Activated CD8-positive, alpha-beta memory T cell treated with anti-CD3 and anti-CD28 coated beads, Interleukin-2, amount 50 U/mL, for 48 hours (primary cell): ENCODE measurements at places on chromosomes 4 and X.

DNA sequence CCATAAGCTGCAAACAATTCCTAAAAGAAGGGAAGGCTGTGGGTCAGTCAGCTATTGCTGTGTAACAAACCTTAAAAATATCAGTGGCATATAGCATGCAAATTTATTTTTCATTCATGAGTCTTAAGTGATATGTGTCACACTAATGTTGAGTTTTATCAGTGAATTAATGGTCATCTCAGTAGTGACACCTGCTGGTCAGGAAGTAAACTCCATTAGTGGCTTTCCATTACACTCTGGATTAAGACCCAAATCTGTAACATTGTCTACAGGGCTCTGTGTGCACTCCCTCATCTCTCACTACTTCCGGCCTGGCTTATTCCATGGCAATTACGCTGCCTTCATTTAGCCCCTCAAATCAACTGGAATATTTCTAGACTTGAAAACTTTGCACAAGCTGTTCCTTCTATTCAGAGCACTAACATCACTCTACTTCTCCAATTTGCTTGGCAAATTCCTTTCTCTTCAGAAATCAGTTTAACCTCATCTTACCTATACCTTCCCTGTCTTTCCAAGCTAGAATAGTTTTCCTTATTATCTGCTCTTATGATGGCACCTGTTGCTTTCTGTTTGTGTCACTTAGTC lies 217.3 kb upstream of the TAPT1 start:
- no peak for DNase-seq

- DNase-seq, result no peak
Measured at GRCh38 chr4:44147571-44148075, 301.0 kb downstream of the KCTD8 start.

GRCh38 chrX:102995316-102995715 lies 58.2 kb downstream of the RAB40AL start:
- DNase-seq, result no peak

- DNase-seq, result no peak
Measured at GRCh38 chr4:86356425-86357210, 3.2 kb downstream of the MAPK10 start.

DNA sequence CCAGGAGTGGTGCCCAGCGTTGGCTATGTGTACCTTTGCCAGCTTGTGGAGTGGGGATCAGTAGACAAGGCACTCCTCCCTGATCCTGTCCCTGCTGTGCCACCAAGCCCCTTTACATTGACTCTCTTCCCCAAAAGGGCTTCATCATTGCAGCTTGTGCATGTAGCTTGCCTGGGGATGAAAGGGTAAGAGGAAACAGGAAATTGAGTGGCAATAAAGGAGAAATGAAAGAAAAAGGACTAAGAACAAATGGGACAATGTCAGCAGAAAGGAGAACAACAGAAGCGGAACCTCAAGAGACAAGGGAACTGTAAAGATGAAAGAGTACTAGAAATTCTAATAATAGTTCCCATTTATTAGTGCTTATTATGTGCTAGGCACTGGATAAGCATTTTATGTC lies 8.7 kb upstream of the IL13RA1 start:
- DNase-seq, result no peak

GRCh38 chr4:8374851-8375649 lies 65.5 kb downstream of the ACOX3 start:
- no peak for DNase-seq

DNA sequence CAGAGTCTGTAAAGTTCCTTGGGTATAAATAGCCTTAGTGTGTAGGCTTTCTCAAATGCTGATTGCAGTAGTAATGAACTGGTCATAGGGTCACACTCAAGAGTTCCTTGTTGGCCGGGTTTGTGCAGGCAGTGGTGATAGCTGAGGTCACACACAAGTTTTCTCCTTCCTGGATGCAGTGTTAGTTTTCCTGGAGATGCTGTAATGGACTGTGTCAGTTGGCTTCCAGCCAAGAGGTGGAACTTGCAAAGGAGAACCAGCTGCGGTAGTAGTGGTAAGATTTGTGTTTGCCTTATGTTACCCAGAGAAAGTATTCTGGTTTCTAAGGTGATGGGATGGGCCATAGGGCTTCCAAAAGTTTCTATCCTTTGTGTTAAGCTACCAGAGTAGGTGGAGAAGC lies 409.8 kb upstream of the FRG1 start:
- no peak for DNase-seq

GRCh38 chr4:147831551-147832171 lies 99.8 kb downstream of the ARHGAP10 start:
- DNase-seq, result no peak

DNA sequence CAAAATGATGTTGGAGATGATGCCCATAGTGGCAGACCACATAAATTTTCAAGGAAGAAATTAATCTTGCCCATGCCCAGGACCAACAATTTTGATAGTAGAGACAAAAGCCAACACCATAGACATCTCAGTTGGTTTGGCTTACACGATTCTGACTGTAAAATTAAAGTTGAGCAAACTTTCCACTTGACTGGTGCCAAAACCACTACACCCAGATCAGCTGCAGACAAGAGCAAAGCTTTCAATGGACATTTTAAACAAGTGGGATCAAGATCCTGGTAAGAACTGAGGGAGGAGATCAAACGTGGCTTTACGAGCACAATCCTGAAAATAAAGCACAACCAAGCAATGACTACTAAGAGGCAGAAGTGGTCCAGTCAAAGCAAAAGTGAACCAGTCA lies 90.7 kb downstream of the PAPSS1 start:
- DNase-seq, result no peak

DNA sequence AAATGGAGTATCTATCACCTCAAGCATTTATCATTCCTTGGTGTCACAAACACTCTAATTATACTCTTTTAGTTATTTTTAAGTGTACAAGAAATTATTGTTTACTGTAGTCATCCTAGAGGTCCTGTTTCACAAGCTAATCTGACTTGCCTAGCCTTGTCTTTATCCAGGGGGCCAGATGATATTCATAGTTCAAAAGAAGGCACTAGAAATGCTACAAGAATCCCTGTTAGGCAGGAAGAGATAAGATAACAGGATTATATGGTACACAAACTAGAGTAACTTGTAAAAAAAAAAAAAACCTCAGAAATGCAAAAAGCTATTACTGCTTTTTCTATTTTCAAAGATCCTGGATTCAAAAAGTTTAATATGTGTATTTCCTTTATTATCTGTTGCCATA lies 95.8 kb downstream of the MBNL3 start:
- no peak for DNase-seq

DNA sequence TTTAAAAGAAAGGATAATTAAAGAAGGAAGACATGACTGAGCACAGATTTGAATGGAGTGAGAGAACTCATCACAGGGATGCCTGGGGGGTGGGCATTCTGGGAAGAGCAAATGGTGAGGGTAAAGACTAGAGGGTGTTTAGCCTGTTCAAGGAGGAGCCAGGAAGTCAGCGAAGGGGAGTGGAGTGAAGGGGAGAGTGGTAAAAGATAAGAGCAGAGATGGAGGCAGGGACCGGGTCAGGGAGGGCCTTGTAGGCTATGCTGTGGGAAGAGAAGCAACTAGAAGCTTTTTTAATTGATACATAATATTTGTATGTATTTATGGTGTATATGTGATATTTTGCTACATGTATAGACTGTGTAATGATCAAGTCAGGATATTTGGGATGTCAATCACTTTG lies 2.2 kb upstream of the VGLL1 start:
- DNase-seq, result no peak

- DNase-seq, result no peak
Measured at GRCh38 chrX:129998021-129998420, 15.6 kb downstream of the BCORL1 start.

GRCh38 chrX:125577479-125577878 lies 257.8 kb downstream of the TEX13C start:
- DNase-seq, result no peak

GRCh38 chr4:100935090-100935489 lies 412.2 kb downstream of the PPP3CA start:
- DNase-seq, result no peak

GRCh38 chr4:86586160-86586572 lies 7.9 kb upstream of the PTPN13 start:
- DNase-seq, result no peak

DNA sequence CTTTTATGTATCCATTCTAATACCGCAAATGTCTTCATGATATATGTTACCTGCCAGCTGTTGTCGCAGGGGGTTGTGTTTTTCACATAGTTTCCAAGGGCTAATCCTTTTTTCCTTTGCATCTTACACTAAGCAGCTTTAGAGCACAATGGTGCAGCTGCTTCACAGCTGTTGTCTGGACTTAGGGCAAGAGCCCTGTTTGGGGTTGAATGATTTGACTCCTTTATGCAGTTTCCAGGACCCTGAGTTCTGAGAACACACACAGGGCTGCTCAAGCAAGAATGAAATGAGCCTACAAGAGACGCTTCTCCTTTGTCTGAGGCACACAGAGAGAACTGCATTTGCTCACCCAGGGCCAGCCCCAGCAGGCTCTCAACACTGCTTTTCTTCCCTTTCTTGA lies 20.2 kb downstream of the CCNG2 start:
- DNase-seq, result no peak

GRCh38 chrX:66019310-66019652 lies 20.6 kb downstream of the VSIG4 start:
- DNase-seq, result no peak

DNA sequence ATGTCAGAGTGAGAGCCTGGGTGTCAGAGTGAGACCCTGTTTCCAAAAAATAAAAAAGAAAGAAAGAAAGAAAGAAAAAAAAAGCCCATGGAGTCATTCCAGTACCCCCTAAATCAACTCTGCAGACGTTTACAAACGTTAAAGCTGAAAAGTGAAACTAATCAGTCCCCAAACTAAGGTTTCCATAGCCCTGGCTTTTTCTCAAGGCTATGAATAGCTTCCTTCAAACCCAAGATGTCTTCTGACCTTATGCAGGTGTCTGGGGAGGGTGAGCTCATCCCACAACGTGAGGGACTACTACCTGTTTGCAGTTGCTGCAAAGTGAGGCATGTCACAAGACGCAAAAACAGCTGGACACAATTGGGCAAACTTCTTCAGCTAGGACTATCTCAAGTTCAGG lies 144.0 kb downstream of the SH3KBP1 start:
- no peak for DNase-seq

GRCh38 chr4:32417113-32417704 lies 1697.0 kb downstream of the PCDH7 start:
- no peak for DNase-seq

GRCh38 chrX:13334491-13334890 lies 14.6 kb upstream of the ATXN3L start:
- DNase-seq, result no peak

GRCh38 chr4:38094419-38094818 lies 134.2 kb downstream of the PTTG2 start:
- no peak for DNase-seq

- no peak for DNase-seq
Measured at GRCh38 chr4:60992037-60992436, 208.1 kb upstream of the ADGRL3 start.

- no peak for DNase-seq
Measured at GRCh38 chr4:150268444-150268843, 190.2 kb downstream of the DCLK2 start.

GRCh38 chr4:63020661-63021060 lies 1388.6 kb downstream of the TECRL start:
- DNase-seq, result no peak

DNA sequence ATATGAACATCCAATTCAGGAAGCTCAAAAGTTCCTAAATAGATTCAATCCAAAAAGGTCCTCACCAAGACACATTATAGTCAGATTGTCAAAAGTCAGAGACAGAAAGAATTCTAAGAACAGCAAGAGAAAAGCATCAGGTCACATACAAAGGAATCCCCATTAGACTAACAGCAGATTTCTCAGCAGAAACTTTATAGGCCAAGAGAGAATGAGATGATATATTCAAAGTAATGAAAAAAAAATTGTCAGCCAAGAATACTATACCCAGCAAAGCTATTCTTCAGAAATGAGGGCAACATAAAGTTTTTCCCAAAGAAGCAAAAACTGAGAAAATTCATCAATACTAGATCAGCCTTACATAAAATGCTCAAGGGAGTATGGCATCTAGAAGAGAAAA lies 106.6 kb upstream of the SH3RF1 start:
- DNase-seq, result no peak

GRCh38 chrX:123906557-123907316 lies 46.9 kb downstream of the XIAP start:
- DNase-seq, result no peak

DNA sequence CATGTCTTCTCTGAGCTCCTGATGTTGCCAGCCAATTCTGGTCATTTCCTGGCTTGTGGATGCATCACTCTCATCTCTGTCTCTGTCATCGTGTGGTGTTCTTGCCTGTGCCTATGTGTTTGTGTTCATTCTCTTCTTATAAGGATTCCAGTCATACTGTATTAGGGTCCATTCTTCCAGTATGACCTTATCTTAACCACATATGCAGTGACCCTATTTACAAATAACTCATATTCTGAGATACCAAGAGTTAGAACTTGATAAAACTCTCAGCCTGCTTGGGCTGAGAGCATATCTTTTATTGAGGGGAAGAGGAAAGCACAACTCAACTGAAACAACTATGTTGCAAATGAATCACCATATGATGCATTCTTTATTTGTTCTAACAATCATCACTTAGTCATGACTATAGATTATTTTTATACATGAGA lies 189.0 kb upstream of the ANXA10 start:
- DNase-seq, result no peak

DNA sequence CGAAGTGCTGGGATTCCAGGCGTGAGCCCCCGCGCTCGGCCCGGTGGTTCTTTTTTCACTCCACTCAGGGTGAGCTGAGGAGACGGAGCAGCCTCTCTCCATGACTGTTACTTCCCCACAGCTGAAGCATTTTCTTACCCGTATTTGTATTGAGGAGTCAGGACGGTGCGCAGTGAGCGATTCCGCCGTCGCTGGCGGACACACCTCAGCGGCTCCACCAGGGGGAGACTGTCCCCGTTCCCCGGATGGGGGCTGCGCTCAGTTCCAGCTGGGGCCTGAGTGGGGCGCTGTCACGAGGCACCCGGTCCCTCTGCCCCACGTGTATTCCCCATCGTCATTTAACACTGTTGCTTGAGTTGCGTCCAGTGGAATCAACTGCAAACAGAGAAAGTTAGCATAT lies 844.0 kb upstream of the FRG1 start:
- DNase-seq, result no peak

DNA sequence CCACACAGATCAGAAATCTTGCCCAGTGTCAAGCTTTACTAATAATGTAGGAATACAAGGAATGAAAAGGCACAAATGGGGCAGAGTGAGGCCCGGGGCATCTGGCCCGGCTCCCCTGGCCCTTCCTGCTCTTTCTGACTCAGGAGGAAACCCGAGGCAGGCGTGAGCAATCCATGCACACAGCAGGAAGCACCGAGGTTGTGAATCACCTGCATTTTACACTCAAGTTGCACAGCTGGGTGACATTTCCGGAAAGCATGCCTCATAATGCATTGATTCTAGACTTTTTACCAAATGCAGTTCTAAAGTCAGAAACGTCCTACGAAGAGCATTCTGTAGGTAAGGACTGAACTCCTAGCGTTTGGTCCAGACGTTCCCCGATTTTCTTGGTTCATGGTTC lies 38.9 kb downstream of the PRIMPOL start:
- DNase-seq, result no peak

DNA sequence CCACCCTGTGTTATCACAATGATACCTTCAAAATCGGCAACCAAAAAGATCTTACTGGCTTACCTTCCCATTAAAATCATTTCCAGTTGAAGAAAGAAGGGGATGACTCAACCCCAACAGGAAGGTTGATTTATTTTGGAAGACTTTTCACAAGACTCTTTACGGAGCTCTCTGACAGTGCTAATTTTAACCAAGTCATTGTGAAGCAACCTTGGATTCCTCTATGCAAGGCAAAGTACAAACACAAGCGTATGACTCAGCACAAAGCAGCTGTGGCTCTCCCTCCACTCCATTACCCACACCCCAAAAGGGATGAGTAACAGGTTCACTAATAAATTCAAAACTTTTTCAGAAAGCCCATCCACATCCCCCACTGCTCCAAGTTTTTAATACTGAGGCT lies 213.8 kb upstream of the FGF13 start:
- DNase-seq, result no peak
